ENCODE measurements at places on chromosomes 2 and 18. TPM values are rescaled to one million over a fixed set of nuclear protein-coding genes. Genes with fewer than 3 reads are reported as not detected.

DNA sequence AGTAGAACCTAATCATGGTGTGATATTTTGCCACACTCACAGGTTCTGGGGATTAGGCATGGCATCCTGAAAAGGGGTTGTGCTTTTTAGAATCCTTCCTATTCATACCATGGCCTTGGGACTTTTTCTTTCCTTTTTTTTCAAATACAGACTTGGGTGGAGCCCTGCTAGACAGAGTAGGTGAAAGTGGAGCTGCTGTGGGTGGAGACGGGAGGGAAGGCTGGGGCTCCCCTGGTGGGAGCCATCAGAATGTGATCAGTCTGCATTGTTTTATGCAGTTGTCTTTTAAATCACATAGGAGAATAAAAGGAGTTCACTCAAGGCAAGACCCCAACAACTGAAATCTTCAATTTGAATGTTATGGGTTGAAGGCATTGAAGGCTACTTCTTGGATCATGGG lies 130.2 kb downstream of the VAPA start:
- H3K27ac ChIP-seq, result no peak overlapping the region
- H3K27me3 ChIP-seq, result no peaks in the 10 kb centered on the region
- no peak overlapping the region for H3K4me3 ChIP-seq
- H3K4me1 ChIP-seq, result no peaks in the 10 kb centered on the region
- no peak for DNase-seq

- no peak overlapping the region for H3K27ac ChIP-seq
- H3K4me3 ChIP-seq, result no peak overlapping the region
- H3K36me3 ChIP-seq, result no peaks in the 10 kb centered on the region
- DNase-seq, result peak; percentile 74
These were observed 71.1 kb upstream of the TFCP2L1 start for GRCh38 chr2:121356058-121356640.

DNA sequence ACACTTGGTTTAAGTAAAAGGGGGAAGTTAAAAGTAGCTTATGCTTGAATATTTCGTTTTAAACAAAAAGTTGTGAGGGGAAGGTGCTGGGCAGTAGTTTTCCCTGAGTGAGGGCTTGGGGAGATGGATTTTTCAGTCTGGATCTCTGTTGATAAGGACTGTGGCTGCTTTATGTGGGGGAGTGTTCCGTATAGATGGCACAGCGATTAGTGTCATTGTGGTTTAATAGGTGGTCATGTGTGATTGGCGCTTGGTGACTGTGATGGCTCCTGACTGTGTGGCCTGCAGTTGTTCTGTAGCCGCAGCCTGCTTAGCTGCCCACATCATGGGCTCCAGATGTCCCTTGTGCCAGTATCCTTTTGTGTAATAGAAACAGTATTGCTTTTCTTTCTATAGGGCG lies 156.2 kb downstream of the WDSUB1 start:
- no peak for DNase-seq
- peak overlapping the region; percentile 22 for H3K27ac ChIP-seq
- H3K4me1 ChIP-seq, result peaks cover 59% of the 10 kb centered on the region
- no peaks in the 10 kb centered on the region for H3K36me3 ChIP-seq
- H3K4me3 ChIP-seq, result no peak overlapping the region

- no peak overlapping the region for H3K4me3 ChIP-seq
- no peaks in the 10 kb centered on the region for H3K4me1 ChIP-seq
- no peak overlapping the region for H3K27ac ChIP-seq
- DNase-seq, result no peak
- no peaks in the 10 kb centered on the region for H3K36me3 ChIP-seq
- peaks cover 12% of the 10 kb centered on the region for H3K27me3 ChIP-seq
These were observed 82.0 kb upstream of the IL1R2 start for GRCh38 chr2:101909760-101910159.

PDCD1 gene
- not detected for polyA plus RNA-seq

Data from endothelial cell of umbilical vein (primary cell).